ENCODE measurements at places on chromosomes 3 and 15.

DNA sequence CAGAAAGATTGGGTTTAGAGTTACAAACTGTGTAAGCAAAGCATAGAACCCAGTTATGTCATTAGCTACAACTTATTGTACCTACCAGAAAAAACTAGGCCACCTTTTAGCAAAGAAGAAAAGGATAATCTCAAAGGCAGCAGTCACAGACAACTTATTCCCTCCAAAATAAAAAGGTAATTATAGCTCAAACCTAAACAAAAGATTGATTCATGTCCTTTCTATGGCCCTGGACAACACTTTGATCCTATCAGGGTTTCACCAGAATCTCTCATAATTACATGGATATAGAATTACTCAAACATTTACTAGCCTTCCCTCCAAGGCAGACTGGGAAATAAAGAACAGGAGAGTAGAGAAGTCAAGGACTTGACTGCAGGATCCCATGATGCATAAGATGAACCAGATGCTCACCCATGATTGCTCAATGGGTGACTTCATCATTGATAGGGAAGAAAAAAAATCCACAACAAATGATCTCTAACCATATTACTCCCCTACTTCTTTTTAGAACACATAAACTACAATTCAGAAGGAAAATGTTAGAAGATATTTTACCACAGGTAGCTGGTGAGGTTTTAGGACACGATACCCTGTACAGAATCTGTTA lies 17.4 kb downstream of the DET1 start:
- DNase-seq: no peak

GRCh38 chr3:171255236-171255806 lies 204.9 kb downstream of the TNIK start:
- DNase-seq: no peak

DNA sequence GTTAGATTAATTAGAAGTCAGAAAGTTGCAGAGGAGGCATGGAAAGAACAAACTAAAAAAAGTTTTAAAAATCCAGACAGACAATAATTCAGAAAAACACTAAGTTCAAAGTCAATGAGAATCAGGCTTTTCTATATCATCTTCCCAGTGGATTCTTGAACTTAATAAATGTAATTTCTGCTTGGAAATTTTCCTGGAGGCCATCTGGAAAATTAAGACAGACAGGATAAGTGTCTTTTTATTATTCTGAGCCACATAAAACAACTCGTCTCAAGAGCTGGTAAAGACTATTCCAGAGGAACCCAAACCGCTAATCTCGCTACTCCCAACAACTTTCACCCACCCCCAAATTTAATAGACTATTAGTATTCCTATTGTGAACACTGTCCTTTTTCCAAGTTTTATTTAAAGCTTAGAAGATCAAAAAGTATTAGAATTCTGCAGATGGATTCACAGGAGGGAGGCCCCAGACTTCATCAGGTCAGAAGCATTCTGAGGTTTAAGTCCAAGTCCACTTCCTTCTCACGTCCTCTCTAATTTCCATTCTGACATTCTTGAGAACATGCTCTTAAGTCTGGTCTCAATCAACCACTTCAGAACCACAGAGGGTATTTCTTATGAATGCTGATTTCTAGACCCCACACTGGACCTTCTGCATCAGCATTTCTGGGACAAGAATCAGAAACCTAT lies 61.3 kb downstream of the ERC2 start:
- no peak for DNase-seq

- DNase-seq: no peak
Measured at GRCh38 chr15:76368122-76368621, 31.6 kb downstream of the ISL2 start.

- no peak for DNase-seq
Measured at GRCh38 chr15:31799319-31799714, 231.0 kb upstream of the CHRNA7 start.

- DNase-seq: no peak
Measured at GRCh38 chr3:153820035-153820434, 301.2 kb upstream of the ARHGEF26 start.
